ENCODE measurements at places on chromosomes 2 and 18. TPM values are rescaled to one million over a fixed set of nuclear protein-coding genes. Genes with fewer than 3 reads are reported as not detected.

HOXD13 gene
- total RNA-seq, result 0.21 TPM

LOXHD1 gene
- 0.21 TPM for total RNA-seq

SIX3 gene
- not detected for total RNA-seq

UNC80 gene
- 0.30 TPM for total RNA-seq

TUBA3E gene
- total RNA-seq, result not detected

PAX8 gene
- 3.9 TPM for total RNA-seq

LIPT1 gene
- total RNA-seq, result 10.0 TPM

ABCG5 gene
- total RNA-seq, result not detected

PHLPP1 gene
- total RNA-seq, result 11.4 TPM

EMILIN2 gene
- 33.3 TPM for total RNA-seq

BCL11A gene
- total RNA-seq, result not detected

TLX2 gene
- not detected for total RNA-seq

CPO gene
- not detected for total RNA-seq

KCNF1 gene
- not detected for total RNA-seq

DNA sequence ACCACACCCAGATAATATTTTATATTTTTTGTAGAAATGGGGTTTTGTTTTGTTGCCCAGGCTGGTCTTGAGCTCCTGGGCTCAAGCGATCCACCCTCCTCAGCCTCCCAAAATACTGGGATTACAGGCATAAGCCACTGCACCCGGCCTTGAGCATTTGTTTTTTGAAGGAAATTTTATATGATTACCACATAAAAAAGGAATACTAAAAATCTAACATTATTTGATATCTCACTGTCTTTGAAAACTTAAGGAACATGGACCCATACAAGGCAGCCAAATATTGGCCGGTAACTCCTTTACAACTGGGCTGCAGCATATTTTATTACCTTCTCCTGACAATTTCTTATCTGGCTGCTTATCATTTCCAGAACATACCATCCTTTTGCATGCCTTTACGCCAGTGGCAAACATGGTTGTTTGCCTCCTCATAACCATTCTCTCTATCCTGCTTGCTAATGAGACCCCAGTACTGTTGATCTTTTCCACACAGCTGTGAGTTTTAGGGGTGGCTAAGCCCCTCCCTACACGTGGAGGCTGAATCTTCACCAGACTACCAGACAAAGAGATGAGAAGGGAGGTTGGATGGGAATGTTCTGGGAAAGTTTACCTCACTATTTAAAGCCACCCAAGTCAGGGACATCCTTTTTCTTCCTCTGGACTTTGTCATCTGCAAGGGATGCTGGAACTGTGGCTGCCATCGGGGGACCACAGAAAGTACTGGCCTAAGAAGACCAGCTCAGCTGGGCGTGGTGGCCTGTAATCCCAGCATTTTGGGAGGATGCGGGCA is 157.5 kb downstream of the TGIF1 start:
- peak overlapping the region; percentile 85 for H3K27ac ChIP-seq
- no peaks in the 10 kb centered on the region for H3K27me3 ChIP-seq
- no peaks in the 10 kb centered on the region for H3K4me1 ChIP-seq
- H3K36me3 ChIP-seq, result no peaks in the 10 kb centered on the region

GRCh38 chr2:183903026-183903425 is 695.3 kb upstream of the ZNF804A start:
- no peaks in the 10 kb centered on the region for H3K4me1 ChIP-seq
- DNase-seq, result no peak
- H3K4me3 ChIP-seq, result no peak overlapping the region
- H3K27me3 ChIP-seq, result no peaks in the 10 kb centered on the region

DNA sequence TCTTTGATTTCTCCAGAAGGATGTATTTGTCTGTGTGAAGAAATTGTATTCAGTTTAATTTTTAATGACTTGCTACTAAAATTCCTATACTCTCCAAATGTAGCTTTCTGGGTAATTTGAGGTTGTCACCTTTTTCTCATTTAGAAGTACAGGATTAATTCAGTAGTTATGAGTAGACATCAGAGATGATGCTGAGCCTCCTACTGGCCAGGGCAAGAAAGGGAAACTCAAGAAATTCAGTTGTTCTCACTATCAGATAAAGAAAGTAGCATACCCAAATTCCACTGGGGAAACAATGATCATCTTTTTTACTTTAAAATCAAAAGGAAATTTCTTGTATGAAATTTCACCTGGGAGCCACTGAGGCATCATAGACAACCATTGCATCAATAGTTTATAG is 199.4 kb downstream of the SATB2 start:
- H3K27me3 ChIP-seq, result no peaks in the 10 kb centered on the region
- no peaks in the 10 kb centered on the region for H3K4me1 ChIP-seq
- H3K36me3 ChIP-seq, result no peaks in the 10 kb centered on the region
- DNase-seq, result no peak

DNA sequence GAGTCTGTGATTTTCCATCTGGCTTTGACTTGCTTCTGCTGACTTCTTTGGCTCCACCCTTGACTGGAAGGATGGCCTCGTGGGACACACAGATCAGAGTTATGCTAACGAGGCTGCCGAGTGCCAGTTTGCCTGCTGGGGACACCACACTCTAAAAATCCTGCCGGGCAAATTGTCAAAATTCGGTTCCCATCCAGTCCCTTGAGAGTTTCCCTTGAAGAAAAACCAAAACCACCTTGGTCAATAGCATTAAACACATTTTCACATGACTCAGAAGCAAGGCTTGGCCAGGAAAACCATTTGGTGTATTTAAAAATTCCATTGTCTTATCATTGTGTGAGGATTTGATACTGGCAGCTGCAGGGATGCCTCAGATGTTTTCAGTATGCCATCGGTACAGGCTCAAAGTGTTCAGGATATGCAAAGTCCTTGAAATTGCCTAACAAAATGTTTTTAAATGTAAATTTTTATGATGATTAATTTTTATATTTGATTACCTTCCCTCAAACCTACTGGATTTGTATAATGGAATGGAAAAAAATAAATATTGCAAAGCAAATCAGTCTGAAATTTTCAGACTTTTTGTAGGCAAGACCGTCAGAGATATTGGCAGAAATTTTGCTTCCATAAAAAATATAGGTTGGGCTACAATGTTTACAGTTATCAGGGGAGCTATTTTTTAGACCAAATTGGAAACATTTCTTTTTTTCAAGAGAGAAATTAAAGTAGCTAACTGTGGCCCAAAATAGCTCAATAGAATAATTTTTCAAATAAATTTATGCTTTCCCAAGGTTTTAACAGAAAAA is 41.6 kb downstream of the KCNE4 start:
- no peaks in the 10 kb centered on the region for H3K4me1 ChIP-seq
- H3K4me3 ChIP-seq, result no peak overlapping the region
- DNase-seq, result peak; percentile 61
- no peaks in the 10 kb centered on the region for H3K36me3 ChIP-seq
- no peaks in the 10 kb centered on the region for H3K27me3 ChIP-seq

- H3K4me3 ChIP-seq, result no peak overlapping the region
- H3K27ac ChIP-seq, result no peak overlapping the region
- H3K27me3 ChIP-seq, result no peaks in the 10 kb centered on the region
- H3K36me3 ChIP-seq, result no peaks in the 10 kb centered on the region
- no peak for DNase-seq
Measured at GRCh38 chr2:183359867-183360266, 235.6 kb downstream of the NUP35 start.

- H3K4me1 ChIP-seq, result peaks cover 4% of the 10 kb centered on the region
- DNase-seq, result no peak
- H3K27me3 ChIP-seq, result no peaks in the 10 kb centered on the region
- no peaks in the 10 kb centered on the region for H3K36me3 ChIP-seq
- H3K4me3 ChIP-seq, result peak overlapping the region; percentile 84
- peak overlapping the region; percentile 94 for H3K27ac ChIP-seq
Measured at GRCh38 chr2:65436824-65437221, 4.4 kb upstream of the SPRED2 start.

GRCh38 chr2:123870206-123870880 is 154.7 kb upstream of the CNTNAP5 start:
- H3K27ac ChIP-seq, result no peak overlapping the region
- no peaks in the 10 kb centered on the region for H3K27me3 ChIP-seq
- no peak for DNase-seq
- H3K36me3 ChIP-seq, result no peaks in the 10 kb centered on the region
- H3K4me3 ChIP-seq, result no peak overlapping the region
- H3K4me1 ChIP-seq, result no peaks in the 10 kb centered on the region

GRCh38 chr2:30860003-30860725 is 52.9 kb upstream of the CAPN13 start:
- DNase-seq, result no peak
- H3K27ac ChIP-seq, result no peak overlapping the region
- H3K4me1 ChIP-seq, result no peaks in the 10 kb centered on the region
- H3K36me3 ChIP-seq, result no peaks in the 10 kb centered on the region

DNA sequence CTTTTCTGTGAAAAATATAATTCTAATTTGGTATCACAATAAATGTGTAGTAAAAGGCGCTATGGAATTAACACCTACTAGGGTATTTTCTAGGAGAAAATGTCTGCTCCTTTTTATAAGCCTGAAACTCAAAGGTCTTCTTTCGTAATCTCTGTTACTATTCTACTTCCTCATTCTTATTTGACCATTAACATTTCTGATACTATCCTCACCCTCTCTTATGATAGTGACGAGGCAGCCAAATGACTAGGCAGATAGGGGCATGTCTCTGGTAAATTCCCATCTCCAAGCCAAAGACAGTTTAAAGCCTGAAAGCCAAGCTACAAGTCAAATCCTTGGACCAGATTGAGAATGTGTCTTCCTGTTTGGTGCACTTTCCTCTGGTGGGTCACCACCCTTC is 251.7 kb downstream of the LRRTM4 start:
- H3K36me3 ChIP-seq, result no peaks in the 10 kb centered on the region
- no peak overlapping the region for H3K27ac ChIP-seq
- DNase-seq, result no peak
- no peaks in the 10 kb centered on the region for H3K27me3 ChIP-seq
- H3K4me3 ChIP-seq, result no peak overlapping the region
- H3K4me1 ChIP-seq, result peaks cover 8% of the 10 kb centered on the region

- no peak overlapping the region for H3K4me3 ChIP-seq
- DNase-seq, result no peak
- peak overlapping the region; percentile 76 for H3K27ac ChIP-seq
- no peaks in the 10 kb centered on the region for H3K4me1 ChIP-seq
Measured at GRCh38 chr2:174035981-174036742, 71.0 kb upstream of the SP3 start.

DNA sequence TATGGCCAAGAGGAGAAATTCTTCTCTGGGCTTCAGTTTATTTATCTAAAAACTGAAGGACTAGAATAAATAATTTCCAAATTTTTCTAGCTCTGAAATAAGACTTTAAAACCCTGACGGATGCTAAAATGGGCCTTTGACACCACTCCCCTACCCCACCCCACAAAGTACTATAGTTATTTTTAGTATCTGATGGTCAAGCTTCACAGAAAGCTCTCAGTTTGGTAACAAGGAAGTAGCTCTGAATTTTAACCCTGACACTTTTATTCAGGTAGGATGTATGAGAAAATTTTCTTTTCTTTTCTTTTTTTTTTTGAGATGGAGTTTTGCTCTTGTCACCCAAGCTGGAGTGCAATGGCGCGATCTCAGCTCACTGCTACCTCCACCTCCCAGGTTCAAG is 2.4 kb downstream of the RBKS start:
- no peak for DNase-seq
- peak overlapping the region; percentile 96 for H3K27ac ChIP-seq
- H3K4me1 ChIP-seq, result peaks cover 15% of the 10 kb centered on the region
- no peaks in the 10 kb centered on the region for H3K36me3 ChIP-seq

DNA sequence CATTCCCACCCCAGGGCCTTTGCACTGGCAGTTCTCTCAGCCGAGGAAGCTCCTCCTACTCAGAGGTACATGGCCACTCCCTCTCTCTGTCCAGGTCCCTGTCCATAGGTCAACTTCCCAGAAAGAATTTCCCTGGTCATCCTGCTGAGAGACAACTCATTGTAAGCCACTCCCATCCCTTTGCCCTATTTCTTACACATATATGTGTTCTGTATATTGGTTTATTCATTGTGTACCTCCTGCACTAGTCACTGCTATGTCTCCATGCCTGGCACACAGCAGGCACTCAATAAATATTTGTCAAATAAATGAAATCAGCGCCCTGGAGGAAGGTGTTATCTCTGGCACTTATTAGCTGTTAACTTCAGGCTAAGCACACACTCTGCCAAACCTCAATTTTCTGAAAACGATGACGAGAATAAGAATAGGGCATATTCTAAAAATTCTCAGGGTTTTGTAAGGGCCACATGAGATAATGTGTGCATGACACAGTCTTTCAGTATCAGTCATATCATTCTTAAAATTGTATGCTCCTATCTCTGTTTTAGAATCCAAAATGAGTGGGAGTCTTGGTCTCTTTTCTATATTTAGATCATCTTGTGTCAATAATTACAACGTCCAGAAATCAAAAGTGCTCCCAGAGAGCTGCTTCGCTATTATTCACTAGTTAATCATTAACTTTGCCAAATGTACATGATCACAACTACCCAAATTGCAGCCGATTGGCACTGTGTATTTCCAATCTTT is 198.0 kb downstream of the ALK start:
- H3K27ac ChIP-seq, result no peak overlapping the region
- H3K36me3 ChIP-seq, result no peaks in the 10 kb centered on the region
- no peaks in the 10 kb centered on the region for H3K4me1 ChIP-seq
- no peak overlapping the region for H3K4me3 ChIP-seq
- no peaks in the 10 kb centered on the region for H3K27me3 ChIP-seq
- no peak for DNase-seq

- H3K4me1 ChIP-seq, result no peaks in the 10 kb centered on the region
- no peaks in the 10 kb centered on the region for H3K36me3 ChIP-seq
- H3K27ac ChIP-seq, result no peak overlapping the region
- no peaks in the 10 kb centered on the region for H3K27me3 ChIP-seq
- H3K4me3 ChIP-seq, result no peak overlapping the region
Measured at GRCh38 chr2:74399785-74400184, 19.7 kb upstream of the DCTN1 start.

- peak overlapping the region; percentile 91 for H3K27ac ChIP-seq
- H3K27me3 ChIP-seq, result no peaks in the 10 kb centered on the region
- peaks cover 5% of the 10 kb centered on the region for H3K4me1 ChIP-seq
- peak overlapping the region; percentile 75 for H3K4me3 ChIP-seq
- peak; percentile 56 for DNase-seq
- H3K36me3 ChIP-seq, result no peaks in the 10 kb centered on the region
Measured at GRCh38 chr18:76495435-76496193, 572 bp upstream of the ZNF516 start.

DNA sequence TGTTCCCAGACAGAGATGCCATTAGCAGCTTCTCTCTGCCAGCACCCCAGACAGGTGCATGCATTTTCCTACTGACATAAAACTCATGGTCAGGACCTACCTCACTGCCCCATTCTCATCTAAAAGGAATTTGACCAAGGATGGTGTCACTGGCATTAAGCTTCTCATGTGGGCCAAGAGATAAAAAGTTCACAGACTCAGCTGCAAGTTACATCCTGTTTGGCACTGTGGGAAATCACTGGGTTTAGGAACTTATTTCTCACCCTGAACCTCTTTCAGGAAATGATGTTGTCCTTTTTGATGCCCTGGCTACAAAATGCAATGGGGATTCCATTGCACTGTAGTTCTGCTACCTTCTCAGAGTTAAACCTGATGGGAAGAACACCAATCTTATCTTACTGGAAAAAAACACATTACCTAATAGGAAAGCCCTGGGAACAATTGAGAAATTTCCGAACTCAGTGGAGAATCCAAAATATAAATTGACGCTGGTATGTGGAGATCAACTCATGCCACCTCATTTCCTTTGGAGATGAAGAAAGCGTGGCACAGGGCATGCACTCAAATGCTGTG is 252.1 kb upstream of the COPS8 start:
- H3K27me3 ChIP-seq, result no peaks in the 10 kb centered on the region
- no peak overlapping the region for H3K27ac ChIP-seq
- DNase-seq, result no peak

GRCh38 chr2:98520806-98521205 is 76.1 kb downstream of the INPP4A start:
- H3K27ac ChIP-seq, result no peak overlapping the region
- no peak for DNase-seq
- H3K27me3 ChIP-seq, result no peaks in the 10 kb centered on the region
- no peaks in the 10 kb centered on the region for H3K36me3 ChIP-seq
- no peak overlapping the region for H3K4me3 ChIP-seq

GRCh38 chr2:135162786-135163185 is 110.7 kb downstream of the RAB3GAP1 start:
- no peaks in the 10 kb centered on the region for H3K27me3 ChIP-seq
- H3K36me3 ChIP-seq, result peaks cover 72% of the 10 kb centered on the region
- H3K4me1 ChIP-seq, result no peaks in the 10 kb centered on the region
